Fibroblast of upper back skin (primary cell): ENCODE measurements at places on chromosomes 7 and 10.

GRCh38 chr10:24930427-24930826 lies 22.0 kb downstream of the PRTFDC1 start:
- DNase-seq: no peak

- no peak for DNase-seq
These were observed 343.6 kb upstream of the MGMT start for GRCh38 chr10:129123428-129123827.

- DNase-seq: no peak
These were observed 241.3 kb downstream of the EMX2 start for GRCh38 chr10:117783698-117784395.

- DNase-seq: no peak
These were observed 291.9 kb downstream of the SH2D4B start for GRCh38 chr10:80829562-80829961.

DNA sequence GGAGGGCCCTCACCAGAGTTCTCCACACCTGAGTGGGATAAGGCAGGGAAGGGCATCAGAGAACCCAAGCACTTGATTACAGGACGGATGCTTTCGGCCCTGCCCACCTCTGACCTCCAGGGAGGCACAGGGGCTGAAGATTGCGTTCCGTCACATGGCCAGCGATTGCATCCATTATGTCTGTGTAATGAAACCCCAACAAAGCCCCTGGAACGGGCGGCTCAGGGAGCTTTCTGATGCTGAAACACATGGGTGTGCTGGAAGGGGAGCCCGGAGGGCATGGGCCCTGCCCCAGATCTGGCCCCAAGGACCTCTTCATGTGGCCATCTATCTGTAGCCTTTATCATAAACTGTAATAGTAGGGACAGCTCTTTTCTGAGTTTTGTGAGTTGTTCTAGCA lies 117.2 kb downstream of the PTPN20 start:
- no peak for DNase-seq

GRCh38 chr7:70808876-70809275 lies 323.1 kb upstream of the GALNT17 start:
- DNase-seq: no peak

GRCh38 chr7:1211611-1212010 lies 21.1 kb upstream of the UNCX start:
- no peak for DNase-seq

DNA sequence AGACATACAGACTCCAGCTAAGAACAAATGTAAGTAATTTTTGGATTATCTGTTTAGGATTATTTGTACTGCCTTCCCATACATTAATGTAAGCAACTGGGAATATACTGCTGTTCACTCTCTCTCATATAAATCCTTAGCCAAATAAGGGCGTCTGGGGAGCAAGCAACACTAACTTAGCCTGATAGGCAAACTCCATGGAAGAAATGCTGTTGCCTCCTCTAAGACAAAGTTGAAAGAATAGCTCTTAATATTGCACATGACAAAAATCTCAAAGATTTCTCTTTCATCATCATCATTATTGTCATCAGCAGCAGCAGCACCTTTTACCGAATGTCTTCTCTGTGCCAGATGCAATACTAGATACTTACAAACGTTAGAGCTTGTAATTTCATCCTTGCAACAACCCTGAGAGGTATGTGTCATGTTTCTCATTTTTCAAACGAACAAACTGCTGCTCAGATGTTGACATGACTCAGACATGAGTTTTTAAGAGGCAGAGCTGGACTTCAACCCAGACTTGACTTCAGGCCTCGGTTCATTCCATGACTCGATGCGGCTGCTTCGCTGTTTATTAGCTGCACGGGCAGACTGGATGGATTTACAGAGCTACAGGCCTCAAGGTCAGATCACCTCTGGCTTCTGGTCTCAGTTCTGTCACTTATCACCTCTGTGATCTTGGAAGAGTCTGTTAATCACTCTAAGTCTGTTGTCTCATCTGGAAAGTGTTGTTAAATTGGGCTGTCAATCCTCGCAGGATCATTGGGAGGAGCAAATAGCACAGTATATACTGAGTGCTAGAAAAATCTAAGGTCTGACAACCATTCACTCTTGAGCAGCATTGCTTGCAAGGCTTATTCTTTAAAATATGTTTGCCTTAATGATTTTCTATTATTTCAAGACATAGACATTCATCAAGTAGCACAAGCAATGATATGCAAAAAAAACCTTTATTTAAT lies 126.3 kb upstream of the CELF2 start:
- DNase-seq: peak; percentile 71

- DNase-seq: peak; percentile 7
These were observed 14.5 kb upstream of the FBXW4 start for GRCh38 chr10:101709359-101710058.

- no peak for DNase-seq
These were observed 50.0 kb downstream of the NPY start for GRCh38 chr7:24334012-24334411.

- DNase-seq: no peak
These were observed 144.5 kb upstream of the ASAH2 start for GRCh38 chr10:50395851-50396250.

- no peak for DNase-seq
These were observed 109.6 kb downstream of the SFMBT2 start for GRCh38 chr10:7301006-7301778.

DNA sequence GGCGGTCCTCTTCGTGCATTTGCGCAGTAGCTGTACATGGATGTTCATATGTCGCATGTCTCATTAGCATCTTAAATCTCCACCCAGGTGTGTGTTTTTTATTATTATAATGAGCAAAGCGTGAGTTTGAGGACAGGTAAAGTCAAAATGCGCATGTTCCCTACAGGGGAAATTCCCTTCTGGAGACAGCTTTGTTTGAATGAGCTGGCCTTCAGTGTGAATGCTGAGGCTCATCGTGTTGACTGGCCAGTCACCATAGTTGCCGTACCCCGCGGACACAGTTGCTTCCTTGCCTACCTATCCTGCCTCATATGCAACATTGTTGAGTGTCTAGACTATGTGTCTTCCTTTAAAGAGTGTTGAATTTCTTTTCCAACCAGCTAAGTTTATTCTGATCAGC lies 13.6 kb downstream of the LYZL1 start:
- DNase-seq: no peak

DNA sequence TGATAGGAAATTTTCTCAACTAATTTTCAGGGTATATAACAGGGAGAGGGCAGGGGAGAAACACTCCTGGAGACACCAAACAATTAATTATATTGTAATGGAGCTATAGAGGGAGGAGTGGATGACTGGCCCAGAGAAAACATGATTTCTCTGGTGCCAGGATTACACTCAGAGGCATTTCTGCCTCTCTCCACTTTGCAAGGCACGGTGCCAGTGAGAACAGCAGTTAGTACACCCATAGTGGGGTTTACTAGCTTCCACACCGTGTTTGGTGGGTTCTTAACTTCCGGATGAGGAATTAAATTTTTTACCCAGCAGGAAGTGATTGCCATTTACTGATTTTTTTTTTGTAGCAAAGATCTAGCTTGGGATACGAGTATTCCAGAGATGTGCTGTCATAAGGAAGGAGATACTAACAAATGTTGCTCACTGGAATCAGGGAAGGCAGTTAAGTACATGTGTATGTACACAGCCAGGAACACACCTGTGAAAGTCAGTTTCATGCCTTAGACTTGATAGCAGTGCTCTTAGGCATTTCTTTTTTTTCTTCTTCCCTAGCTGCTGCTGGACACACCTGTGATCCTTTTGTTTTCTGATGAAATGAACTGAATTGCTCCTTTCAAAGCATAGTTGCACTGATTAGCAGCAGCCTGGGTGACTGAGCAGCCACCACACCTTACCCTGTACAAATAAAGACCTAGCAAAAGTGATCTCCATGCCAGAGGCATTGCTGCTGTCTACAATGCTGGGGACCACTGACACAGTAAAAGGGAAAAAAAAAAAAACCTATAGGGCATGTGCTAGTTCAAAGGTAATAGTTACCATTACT lies 58.1 kb downstream of the POLL start:
- no peak for DNase-seq

DNA sequence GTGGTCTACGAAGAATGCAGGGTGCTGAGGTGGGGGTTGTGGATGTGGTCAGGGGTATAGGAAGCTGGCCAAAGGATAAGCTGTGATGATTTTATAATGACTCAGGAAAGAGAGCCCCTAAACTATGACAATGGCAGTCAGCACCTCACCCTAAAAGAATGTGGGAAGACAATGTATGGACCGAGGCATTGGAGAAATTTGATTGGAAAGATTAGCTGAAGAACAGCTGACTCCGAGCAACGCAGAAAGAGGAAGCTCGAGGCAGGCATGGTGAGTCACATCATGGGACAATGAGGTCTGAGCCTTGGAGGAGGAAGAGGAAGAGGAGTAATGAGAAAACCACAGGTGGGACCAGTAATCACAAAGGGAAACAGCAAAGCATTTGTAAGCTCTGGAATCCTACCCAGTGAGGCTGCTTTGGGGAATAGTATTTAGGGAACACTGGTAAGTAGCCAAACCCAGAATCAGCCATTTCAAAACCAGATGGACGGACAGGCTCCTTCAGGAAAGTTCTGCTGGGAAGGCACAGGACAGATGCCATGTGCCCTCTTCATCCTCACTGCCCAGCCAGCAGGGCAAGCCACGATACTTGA lies 295.4 kb downstream of the PRPF18 start:
- DNase-seq: peak; percentile 99

GRCh38 chr7:86969865-86970264 lies 89.6 kb downstream of the ELAPOR2 start:
- DNase-seq: no peak

DNA sequence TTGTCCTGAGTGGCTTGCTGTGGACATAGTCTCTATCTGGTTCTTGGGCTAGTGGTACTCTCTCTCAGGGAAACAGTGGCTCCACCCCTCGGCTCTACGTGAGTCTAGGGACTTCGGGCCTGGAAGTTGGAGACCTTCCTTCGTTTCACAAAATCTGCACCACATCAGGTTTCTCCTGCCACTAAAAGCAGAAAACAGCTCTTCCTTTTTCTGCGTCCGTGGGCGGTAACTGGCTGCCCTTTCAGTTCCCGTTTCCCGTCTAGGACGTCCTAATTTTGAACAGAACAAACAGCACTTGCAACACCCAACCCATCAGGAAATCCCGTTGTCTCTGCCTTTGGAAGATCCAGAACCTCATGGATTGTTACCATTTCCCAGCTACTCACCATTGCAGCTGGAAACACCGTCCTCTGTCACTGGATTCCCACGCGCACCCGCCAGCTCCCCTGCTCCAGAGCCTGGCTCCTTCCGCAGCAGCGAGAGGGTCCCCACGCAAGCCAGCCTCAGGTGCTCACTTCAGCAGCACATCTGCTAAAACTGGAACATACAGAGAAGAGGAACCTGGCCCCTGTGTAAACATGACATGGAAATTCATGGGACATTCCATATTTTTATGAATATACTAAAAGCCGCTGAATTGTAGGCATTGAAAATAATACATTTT lies 311.4 kb upstream of the AKR1E2 start:
- DNase-seq: no peak

GRCh38 chr7:92881091-92881485 lies 44.7 kb upstream of the CDK6 start:
- DNase-seq: no peak

GRCh38 chr7:100722480-100723212 lies 2.4 kb downstream of the EPO start:
- no peak for DNase-seq

DNA sequence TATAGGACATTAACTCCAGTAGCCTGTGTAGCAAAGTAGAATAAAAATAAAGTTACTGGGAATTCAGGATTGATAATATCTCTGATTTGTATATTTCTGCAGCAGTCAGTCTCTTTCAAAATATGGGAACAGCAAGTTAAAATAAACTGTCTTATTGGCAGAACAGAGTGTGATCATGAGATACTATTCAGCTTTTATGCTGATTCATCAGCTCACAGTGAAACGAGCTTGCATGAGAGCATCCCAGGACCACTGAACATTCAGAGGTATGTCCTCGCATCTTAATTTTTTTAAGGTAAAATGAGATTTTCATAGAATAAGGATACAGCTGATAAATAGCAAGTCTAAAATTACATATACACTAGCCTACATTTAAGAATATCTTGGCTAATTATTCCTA lies 282.5 kb upstream of the MYO3A start:
- DNase-seq: no peak

- peak; percentile 67 for DNase-seq
These were observed 10.4 kb downstream of the HTR7 start for GRCh38 chr10:90847436-90847835.

DNA sequence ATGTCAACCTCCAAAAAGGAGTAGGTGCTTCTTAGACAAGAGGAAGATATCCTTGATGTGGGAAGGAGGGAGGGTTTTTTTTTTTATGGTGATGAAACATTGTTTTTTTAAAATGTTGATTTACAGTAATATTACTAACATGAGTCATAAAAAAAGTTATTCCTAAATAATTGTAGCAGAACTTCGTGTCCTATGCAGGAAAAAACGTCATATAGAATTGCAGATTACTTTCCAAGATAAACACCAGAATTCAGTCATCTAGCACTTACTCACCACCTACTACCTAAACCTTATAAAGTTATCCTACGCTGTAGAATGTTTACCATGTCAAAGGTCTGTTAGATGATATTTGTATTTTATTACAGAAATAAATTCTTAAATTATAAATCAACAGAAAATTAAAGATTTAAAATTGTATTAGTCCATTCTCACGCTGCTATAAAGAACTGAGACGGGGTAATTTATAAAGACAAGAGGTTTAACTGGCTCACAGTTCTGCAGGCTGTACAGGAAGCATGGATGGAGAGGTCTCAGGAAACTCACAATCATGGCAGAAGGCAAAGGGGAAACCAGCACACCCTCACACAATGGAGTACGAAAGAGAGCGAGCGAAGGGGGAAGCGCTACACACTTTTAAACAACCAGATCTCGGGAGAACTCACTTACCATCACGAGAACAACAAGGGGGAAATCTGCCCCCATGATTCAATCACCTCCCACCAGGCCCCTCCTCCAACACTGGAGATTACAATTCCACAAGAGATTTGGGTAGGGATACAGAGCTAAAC lies 105.2 kb upstream of the NEBL start:
- DNase-seq: peak; percentile 48

GRCh38 chr10:130935128-130935439 lies 376.4 kb downstream of the TCERG1L start:
- DNase-seq: no peak

- DNase-seq: no peak
These were observed 10.5 kb downstream of the PPP3CB start for GRCh38 chr10:73485320-73485719.

DNA sequence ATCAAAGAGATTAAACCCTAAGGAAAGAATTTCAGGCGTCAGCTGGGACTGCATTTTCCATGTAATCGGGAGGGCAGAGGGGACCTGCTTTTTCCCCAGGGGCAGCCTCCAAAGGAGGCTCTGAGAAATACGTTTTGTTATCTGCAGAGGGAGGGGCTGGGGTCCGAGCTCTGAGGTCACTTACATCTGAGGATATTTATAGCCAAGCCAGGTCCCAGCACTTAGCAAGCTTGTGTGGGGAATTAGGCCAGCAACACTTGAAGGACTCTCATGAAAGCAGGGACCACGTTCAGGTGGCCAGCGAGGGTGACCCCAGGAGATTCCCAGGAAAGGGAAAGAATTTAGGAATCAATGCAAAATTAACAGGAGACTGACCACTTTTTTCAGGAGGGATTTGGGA lies 20.6 kb upstream of the GDI2 start:
- DNase-seq: no peak

- no peak for DNase-seq
These were observed 92.8 kb upstream of the KCND2 start for GRCh38 chr7:120180221-120180620.

- no peak for DNase-seq
These were observed 11.8 kb downstream of the PKD2L1 start for GRCh38 chr10:100318207-100318606.
